Stimulated activated CD4-positive, alpha-beta T cell treated with anti-CD3 and anti-CD28 coated beads, TNF-alpha, amount 100 ng/mL, for 1 hour (primary cell): ENCODE measurements at places on chromosomes 6 and 20.

DNA sequence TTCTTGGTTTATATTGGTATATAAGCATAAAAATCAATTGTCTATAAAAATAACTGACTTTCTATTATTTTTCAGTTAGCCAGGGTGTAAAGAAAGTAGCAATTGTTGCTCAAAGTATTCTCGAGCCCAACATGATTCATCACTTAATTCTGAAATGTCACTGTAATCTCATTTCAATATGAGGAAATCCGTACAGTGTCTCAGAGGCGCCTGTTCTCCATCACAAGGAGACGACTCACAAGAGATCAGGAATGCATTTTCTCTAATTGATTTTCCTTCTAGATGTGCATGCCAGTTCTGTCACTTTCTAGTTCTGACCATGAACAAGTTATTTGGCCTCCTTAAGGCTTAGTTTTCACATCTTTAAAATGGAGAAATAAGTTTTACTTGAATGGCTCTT is 753.1 kb downstream of the MAFB start:
- DNase-seq: no peak

DNA sequence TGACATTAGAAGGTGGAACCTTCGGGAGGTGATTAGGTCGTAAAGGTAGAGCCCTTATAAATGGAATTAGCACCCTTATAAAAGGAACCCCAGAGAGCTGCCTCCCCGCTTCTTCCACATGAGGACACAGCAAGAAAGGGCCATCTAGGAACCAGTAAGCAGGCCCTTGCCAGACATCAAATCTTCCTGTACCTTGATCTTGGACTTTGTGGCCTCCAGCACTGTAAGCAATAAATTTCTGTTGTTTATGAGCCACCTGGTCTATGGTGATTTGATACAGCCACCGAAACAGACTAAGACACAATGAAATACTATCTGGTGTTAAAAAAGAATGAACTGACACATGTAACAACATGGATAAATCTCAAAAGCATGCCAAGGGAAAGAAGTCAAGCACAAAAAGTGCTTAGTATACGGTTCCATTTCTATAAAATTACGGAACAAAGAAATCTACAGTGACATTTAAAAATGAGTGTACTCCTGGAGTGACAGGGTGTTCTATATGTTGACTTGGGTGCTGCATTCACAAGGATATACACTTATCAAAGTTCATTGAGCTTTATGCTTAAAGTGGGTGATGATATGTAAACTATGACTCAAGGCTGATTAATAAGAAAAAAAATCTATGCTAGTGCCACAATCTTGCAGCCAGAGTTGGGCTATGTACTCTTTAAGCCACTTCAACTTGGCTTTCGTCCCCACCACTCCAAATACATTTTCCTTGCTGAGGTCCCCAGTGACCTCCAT is 18.4 kb downstream of the SERPINB1 start:
- no peak for DNase-seq

DNA sequence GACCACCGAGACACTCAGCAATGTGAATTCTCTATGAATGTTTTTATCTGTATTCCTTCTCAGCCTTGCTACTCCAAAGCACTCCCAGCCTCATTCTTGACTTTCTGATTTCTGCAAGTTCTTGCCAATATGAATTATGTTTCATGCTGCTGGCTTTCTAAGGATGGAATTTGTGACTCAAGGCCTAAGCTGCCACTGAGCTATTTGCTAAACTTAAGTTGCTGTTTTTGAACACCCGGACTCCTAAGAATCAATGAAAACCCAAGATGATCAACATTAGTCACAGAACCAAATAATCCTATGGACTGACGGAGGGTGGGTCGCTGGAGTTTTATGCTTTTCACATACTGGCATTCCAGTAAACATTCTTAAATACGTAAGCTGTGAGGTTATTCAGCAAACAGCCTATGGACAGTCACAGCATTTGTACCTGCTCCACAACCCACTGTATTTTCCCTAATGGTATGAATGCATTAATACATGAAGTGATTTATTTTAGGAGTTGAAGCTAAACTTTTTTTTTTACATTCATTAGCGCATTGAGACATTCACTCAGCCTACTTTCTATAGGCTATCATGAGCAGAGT is 8.2 kb upstream of the PXDC1 start:
- DNase-seq: no peak

- DNase-seq: no peak
These were observed 32.8 kb downstream of the VIP start for GRCh38 chr6:152783217-152783878.

- DNase-seq: no peak
These were observed at the start of gene PDE7B for GRCh38 chr6:135851442-135852271. Gene PDE7B (plus strand): TSS chr6:135851701.

- DNase-seq: no peak
These were observed 118.8 kb downstream of the COL19A1 start for GRCh38 chr6:69985180-69985579.

- no peak for DNase-seq
These were observed 91.7 kb downstream of the YTHDF1 start for GRCh38 chr20:63124092-63124781.

- no peak for DNase-seq
These were observed 36.1 kb downstream of the PHF20 start for GRCh38 chr20:35807877-35808276.

DNA sequence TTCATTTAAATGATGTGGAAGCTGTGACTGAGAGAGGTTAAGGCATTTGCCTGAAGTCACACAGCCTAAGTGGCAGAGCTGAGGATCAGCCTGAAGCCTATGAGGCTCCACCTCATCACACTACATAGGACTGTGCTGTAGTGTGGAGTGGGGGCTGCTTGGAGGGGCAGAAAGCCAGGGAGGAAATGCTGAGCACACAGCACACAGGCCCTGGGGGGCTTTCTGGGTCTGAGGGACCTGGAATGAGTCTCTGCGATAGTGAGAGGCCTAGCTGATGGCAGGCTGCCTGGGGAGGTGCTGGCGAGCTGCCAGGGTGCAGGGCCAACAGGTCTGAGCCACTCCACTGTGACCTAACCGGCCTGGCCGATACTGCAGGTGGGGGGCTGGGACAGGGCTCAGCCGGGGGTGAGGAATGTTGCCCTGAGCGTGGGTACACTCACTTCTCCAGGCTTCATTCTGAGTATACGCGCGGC is 2.2 kb upstream of the ARHGAP40 start:
- DNase-seq: no peak

DNA sequence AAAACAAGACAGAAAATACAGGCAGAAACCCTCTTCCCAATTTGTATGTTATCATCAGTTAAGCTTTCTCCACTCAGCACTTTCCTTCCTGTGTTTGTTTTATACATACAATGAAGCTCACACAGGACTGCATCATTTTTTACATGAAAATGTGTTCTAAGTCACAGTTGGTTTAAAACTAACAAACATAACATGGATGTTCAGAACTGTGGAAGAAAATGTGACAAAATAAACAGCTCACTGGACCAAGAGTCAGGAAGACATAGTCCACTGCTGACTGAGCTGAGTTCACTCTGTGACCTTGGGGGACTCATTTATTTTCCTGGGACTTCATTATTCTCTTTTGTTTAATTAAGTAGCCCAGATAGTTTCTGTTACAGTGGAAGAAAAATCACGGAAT is 331.5 kb downstream of the SYNE1 start:
- no peak for DNase-seq

DNA sequence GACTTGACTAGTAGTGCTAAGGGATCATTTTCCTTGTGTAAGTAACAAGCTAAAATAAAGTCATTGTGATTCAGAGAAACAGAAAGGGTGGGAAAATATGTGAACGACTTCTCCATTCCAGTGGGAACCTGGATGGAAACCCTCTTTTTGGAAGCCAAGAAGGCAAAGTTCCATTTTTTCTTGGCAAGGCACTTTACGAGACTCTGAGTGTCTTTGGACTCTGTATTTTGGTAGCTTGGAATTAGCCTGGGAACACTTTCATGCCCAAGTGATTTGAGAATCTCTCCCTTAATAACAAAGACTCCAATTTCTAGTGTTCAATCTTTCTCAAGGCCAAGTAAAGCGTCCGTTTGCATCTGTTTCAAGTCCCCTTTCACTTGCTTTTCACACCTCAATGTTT is 100.5 kb upstream of the SASH1 start:
- no peak for DNase-seq

DNA sequence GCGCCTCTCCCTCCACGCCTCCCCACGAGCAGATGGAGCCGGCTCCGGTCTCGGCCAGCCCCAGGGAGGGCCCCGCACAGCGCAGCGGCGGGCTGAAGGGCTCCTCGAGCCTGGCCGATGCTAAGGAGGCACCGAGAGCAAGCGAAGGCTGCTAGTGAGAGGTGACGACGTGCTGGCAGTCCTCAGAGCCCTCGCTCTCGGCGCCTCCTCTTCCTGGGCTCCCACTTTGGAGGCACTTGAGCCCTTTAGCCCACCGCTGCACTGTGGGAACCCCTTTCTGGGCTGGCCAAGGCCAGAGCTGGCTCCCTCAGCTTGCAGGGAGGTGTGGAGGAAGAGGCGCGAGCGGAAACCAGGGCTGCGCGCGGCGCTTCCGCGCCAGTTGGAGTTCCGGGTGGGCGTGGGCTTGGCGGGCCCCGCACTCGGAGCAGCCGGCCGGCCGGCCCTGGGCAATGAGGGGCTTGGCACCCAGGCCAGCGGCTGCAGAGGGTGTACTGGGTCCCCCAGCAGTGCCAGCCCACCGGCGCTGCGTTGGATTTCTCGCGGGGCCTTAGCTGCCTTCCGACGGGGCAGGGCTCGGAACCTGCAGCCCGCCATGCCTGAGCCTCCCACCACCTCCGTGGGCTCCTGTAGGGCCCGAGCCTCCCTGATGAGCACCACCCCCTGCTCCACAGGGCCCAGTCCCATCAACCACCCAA is 2.5 kb upstream of the TMEM14C start:
- DNase-seq: no peak

DNA sequence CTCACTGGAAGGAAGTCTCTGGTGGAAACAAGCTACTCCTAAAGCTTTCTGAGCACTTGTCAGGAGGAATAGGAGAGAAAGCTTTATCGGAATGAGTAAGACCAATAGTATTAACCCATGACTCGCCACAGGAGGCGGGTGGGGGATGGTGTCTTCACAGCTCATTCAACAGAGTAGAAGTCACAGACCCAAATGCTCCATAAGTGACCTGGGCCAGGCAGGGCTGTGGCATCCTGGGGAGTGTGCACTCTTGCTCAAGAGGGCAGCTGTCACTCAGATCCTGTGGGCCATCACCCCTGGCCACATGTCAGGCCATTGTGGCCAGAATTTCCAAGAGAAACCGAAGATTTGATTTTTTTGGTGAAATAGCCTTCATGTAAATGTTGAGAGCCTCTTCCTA is 116.0 kb downstream of the SYCP2 start:
- no peak for DNase-seq

- DNase-seq: no peak
These were observed 57.1 kb upstream of the NNAT start for GRCh38 chr20:37463726-37464494.

GRCh38 chr6:131946404-131946991 is 4.7 kb downstream of the CCN2 start:
- DNase-seq: no peak

DNA sequence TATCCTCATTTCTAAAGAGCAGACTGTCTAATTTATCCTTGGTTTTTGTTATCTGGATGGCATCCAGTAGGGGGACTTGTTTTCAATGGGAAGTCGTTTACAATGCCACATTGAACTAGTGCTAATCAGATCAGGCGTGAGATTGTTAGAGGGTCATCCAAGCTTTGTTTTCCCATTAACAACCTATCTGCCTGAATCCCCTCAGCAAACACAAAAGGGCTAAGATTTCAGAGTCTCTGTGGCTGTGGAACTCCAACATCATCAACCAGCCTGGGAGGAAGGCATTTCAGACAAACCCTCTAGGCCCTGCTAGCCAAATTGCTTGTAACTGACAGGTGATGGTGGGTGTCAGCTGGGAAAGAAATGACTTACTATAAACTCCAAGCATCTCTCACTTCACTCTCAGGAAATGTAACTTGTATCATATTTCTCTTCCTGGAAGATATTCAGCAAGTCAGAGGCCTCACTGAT is 47.7 kb downstream of the COL19A1 start:
- DNase-seq: no peak

GRCh38 chr20:32804022-32804715 is 15.6 kb upstream of the MAPRE1 start:
- no peak for DNase-seq

- DNase-seq: no peak
These were observed 20.2 kb upstream of the TNFAIP3 start for GRCh38 chr6:137846772-137847313.

- DNase-seq: no peak
These were observed 60.5 kb upstream of the SALL4 start for GRCh38 chr20:51862796-51863195.

- no peak for DNase-seq
These were observed 242.6 kb upstream of the CDYL start for GRCh38 chr6:4533576-4533975.

DNA sequence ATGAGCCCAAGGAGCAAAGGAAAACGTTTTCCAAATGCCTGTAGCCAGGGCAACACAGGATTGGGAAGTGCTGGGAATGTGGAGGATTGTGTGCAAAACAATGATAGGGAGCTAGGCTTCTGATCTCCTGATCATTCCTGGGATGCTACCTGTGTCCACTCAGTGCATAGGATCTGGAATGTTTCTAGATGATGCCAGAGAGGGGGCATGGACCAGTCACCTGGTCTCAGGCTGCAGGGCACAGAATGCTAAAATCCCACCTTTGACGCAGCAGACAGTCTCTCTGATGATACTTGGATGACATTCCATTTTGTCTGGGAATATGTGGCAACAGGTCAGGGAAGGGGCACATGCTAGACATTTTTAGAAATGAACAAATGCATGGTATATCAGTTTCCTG is 128.9 kb downstream of the CLIC5 start:
- DNase-seq: no peak

DNA sequence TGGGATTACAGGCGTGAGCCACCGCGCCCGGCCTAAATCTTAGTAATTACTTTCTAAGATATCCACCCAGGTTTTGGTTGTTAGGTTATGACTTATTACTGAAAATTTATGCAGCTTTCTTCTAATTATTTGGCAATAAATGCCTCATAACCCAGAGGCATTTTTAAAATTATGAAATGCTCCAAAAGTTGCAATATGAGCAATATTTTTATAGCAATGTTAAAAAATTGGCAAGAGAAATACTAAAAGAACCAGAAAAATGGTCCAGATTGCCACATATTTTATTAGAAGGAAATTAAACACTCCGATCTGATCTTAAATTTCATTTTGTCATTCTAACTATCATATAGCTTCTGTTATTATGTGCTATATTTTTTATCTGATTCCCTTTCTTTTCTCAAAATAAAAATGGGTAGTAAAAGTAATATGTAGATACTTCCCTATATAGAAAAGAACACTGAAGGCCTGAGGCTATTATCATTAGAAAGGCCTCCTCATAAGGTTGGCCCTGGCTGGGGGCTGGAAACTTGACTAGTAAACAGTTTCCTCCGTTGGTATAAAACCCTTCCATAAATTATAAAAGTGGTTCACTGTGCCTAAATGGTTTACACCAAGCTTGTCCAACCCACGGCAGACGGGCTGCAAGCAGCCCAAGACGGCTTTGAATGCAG is 22.1 kb downstream of the BLOC1S5 start:
- DNase-seq: no peak
